RWPE2 (cell line): ENCODE measurements at places on chromosomes 2 and 18.

DNA sequence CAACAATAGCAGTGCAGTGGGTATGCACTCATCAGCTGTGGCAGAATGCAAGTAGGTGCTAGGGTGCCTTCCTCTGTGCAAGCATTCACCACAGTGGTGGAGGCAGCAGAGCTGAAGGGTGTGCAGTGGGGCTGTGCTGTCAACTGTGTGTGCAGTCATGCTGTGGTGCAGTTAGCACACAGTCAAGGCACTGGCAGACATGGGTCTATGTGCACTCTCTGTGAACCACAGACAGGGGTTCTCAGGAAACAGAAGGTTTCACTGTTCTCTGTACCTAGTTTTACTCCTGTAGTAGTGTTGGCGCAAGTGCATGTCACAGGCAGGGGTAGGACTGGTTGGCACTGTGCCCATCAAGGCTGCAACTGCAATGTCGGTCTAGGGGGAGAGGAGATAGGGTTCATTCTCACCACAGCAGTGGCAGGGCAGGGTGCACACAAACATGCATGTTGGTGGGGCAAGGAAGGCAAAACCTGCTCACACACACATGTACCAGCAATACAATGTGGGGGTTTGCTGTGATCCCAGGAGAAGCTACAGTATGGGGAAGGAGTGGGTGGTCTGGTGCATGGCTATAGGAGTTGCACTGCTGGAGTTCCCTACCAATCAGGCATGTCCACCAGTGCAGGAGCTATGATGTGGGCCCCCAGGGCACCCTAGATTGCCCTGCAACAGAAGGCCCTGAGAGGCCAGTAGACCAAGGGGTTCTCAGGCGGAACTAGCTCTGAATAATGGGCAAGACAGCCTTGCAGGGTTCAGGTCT is 242.7 kb upstream of the DDX18 start:
- no peak overlapping the region for H3K4me3 ChIP-seq
- no peaks in the 10 kb centered on the region for H3K36me3 ChIP-seq
- H3K27ac ChIP-seq, result no peak overlapping the region
- H3K4me1 ChIP-seq, result no peaks in the 10 kb centered on the region

DNA sequence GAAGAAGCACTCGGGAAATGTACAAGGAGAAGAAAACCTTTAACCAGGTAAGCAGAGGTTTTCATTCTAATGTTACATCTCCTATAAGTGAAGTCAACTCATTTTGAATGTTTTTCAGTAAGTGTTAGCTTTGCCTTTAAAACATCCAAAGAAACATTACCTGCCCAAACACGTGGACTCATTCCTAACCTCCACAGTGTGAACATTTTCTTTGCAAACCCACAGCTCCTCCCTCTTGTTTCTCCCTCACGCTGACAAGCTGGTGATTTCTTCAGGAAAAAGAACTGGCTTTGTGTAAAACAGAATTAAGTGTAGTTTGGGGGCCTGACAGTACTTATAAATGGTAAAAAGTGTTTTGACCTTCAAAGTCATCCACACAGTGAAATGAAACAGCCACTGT is 72.5 kb downstream of the MTCL1 start:
- H3K27ac ChIP-seq, result no peak overlapping the region
- H3K4me3 ChIP-seq, result no peak overlapping the region
- peaks cover 13% of the 10 kb centered on the region for H3K36me3 ChIP-seq
- no peaks in the 10 kb centered on the region for H3K27me3 ChIP-seq

DNA sequence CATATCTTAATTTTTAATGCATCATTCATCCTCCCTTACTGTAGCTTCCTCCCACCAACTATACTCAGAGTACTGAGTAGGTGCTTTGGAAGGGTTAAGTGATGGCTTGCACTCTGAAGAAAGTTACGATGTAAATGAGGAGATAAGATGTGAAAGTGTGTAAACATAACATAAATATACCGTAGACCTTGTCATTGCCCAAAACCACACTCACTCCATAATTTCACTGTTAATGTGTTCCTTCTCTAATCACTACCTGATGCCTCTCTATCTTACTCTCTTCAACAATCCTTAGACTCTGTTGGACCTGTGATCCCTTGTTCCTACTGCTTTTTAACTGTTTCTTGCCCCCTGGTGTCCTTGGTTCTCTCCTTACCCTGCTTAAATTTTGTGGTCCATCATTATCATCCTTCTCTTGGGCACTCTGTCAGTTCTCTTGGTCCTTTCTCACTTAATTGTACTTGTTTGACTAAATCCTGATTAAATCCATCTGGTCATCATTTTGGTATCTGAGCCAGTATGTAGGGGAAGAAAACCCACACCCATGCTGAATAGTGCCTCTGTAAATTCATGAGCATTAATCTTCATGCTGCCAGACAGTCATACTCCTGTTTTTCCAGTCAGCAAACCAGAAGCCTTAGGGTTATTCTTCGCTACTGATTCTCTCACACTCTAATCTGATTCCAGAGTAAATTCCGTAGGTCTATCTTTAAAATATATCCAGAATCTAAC is 45.0 kb downstream of the PMS1 start:
- no peak overlapping the region for H3K27ac ChIP-seq
- H3K27me3 ChIP-seq, result no peaks in the 10 kb centered on the region
- no peak overlapping the region for H3K4me3 ChIP-seq
- no peak for DNase-seq
- H3K36me3 ChIP-seq, result peaks cover 31% of the 10 kb centered on the region

GRCh38 chr2:227404585-227405271 is 17.0 kb upstream of the SCYGR1 start:
- DNase-seq, result no peak
- H3K36me3 ChIP-seq, result no peaks in the 10 kb centered on the region
- no peak overlapping the region for H3K4me3 ChIP-seq
- H3K27ac ChIP-seq, result no peak overlapping the region
- no peaks in the 10 kb centered on the region for H3K27me3 ChIP-seq

DNA sequence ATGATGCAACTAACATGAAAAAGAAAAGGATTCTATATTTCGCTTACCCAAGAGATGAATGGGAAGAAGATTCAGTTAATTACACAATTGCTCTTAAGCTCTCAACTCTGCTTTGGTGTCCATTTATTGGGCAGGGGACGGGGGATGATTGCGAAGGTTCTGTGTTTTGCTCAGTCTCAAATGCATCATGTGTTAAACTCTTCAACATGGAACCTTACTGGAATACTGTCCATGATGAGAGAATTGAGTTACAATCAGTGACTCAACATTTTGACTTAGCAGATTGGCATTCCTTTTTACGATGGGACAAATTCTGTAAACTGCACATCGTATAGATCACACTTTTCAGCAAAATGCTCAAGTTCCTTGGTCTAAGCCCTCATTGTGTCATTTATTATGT is 135.6 kb downstream of the RBMS1 start:
- no peaks in the 10 kb centered on the region for H3K27me3 ChIP-seq
- peaks cover 40% of the 10 kb centered on the region for H3K4me1 ChIP-seq
- H3K27ac ChIP-seq, result peak overlapping the region; percentile 86
- DNase-seq, result no peak

DNA sequence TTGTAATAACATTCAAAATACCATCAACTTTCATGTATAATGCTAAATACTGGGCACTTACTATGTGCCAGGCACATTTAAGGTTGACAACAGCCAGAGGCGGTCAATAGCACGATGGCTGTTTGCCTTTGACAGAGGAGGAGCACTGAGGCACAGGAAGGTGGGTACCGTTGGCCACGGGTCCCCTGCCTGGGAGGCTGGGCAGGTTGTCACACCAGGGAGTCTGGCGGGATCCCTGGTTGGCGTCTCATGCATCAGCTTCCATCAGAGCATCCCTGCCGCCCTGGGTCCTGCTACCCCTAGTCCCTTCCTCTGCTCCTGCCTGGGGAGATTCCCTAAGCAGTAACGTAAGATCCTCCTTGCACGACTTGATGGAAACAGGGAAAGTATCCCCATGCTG is 19.4 kb downstream of the ALLC start:
- H3K27me3 ChIP-seq, result no peaks in the 10 kb centered on the region
- no peak overlapping the region for H3K27ac ChIP-seq
- H3K4me3 ChIP-seq, result no peak overlapping the region
- H3K36me3 ChIP-seq, result no peaks in the 10 kb centered on the region
- H3K4me1 ChIP-seq, result no peaks in the 10 kb centered on the region

- H3K27ac ChIP-seq, result peak overlapping the region; percentile 73
- DNase-seq, result peak; percentile 75
- peaks cover 19% of the 10 kb centered on the region for H3K4me1 ChIP-seq
- H3K4me3 ChIP-seq, result peak overlapping the region; percentile 78
- H3K27me3 ChIP-seq, result no peaks in the 10 kb centered on the region
Observed at GRCh38 chr18:2570772-2571199, 519 bp downstream of the METTL4 start.

- no peak overlapping the region for H3K4me3 ChIP-seq
- H3K27ac ChIP-seq, result no peak overlapping the region
- DNase-seq, result no peak
- no peaks in the 10 kb centered on the region for H3K4me1 ChIP-seq
- H3K36me3 ChIP-seq, result no peaks in the 10 kb centered on the region
- H3K27me3 ChIP-seq, result no peaks in the 10 kb centered on the region
Observed at GRCh38 chr2:226554701-226555100, 244.9 kb downstream of the IRS1 start.

- no peak for DNase-seq
- H3K36me3 ChIP-seq, result no peaks in the 10 kb centered on the region
- no peak overlapping the region for H3K27ac ChIP-seq
- no peaks in the 10 kb centered on the region for H3K4me1 ChIP-seq
- no peaks in the 10 kb centered on the region for H3K27me3 ChIP-seq
- H3K4me3 ChIP-seq, result no peak overlapping the region
Observed at GRCh38 chr2:8363161-8363560, 318.7 kb upstream of the ID2 start.

DNA sequence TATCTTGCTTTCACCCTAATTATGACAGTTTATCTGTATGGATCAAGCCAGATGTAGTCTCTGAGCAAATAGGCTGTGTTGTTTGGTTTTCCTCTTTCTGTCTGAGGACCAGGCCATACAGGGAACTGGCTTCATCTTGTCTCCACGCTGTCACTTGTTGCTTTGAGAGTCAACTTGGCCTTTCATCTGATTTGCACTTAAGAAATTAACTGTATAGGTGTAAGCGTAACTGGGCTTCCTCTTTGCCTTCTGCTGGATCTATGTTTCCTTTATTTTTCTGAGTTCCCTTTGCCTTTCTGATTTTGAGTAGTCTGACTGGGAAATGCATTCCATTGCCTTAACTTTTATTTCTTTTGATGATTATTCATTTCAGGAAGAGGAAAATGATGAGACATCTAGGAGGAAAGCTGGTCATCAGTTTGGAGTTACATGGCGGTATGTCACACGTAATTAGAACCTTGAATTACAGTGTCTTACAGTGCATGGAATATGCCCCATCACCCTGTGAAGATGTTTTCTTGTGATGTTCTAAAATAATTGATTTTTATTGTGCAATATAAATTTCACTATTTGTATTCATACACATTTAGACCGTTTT is 17.4 kb downstream of the PTCD3 start:
- H3K4me1 ChIP-seq, result no peaks in the 10 kb centered on the region
- DNase-seq, result no peak
- peaks cover 97% of the 10 kb centered on the region for H3K36me3 ChIP-seq

DNA sequence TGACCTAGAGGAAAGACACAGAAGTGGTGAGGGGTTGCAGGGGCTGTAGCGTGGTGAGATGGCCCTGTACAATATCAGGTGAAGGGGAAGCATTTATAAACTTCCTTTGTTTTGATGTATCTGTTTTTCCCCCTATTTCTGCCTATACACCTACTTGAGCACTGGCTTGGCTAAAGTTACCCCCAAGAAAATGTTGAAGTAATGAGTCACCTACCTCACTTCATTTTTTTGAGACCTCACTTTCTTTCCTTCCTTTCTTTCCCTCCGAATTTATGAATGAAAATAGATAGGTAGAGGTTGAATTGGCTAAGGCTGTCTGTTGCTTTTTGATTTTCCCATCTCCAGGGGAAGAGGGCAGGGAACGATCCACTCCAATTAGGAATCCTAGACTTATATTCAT is 231.1 kb upstream of the EPAS1 start:
- H3K4me3 ChIP-seq, result no peak overlapping the region
- H3K4me1 ChIP-seq, result peaks cover 29% of the 10 kb centered on the region
- no peaks in the 10 kb centered on the region for H3K27me3 ChIP-seq
- H3K36me3 ChIP-seq, result no peaks in the 10 kb centered on the region
- DNase-seq, result no peak

GRCh38 chr2:100412466-100412865 is 5.0 kb downstream of the CHST10 start:
- no peaks in the 10 kb centered on the region for H3K27me3 ChIP-seq
- no peak overlapping the region for H3K4me3 ChIP-seq
- H3K36me3 ChIP-seq, result no peaks in the 10 kb centered on the region
- peaks cover 3% of the 10 kb centered on the region for H3K4me1 ChIP-seq
- no peak overlapping the region for H3K27ac ChIP-seq

- H3K27ac ChIP-seq, result peak overlapping the region; percentile 42
- no peaks in the 10 kb centered on the region for H3K27me3 ChIP-seq
- peaks cover 12% of the 10 kb centered on the region for H3K4me1 ChIP-seq
- DNase-seq, result no peak
Observed at GRCh38 chr18:415617-416612, 84.6 kb downstream of the COLEC12 start.

GRCh38 chr2:237733677-237734300 is 64.8 kb upstream of the RBM44 start:
- H3K27ac ChIP-seq, result no peak overlapping the region
- peaks cover 53% of the 10 kb centered on the region for H3K36me3 ChIP-seq
- H3K27me3 ChIP-seq, result no peaks in the 10 kb centered on the region
- no peak for DNase-seq
- H3K4me3 ChIP-seq, result no peak overlapping the region
- peaks cover 24% of the 10 kb centered on the region for H3K4me1 ChIP-seq

DNA sequence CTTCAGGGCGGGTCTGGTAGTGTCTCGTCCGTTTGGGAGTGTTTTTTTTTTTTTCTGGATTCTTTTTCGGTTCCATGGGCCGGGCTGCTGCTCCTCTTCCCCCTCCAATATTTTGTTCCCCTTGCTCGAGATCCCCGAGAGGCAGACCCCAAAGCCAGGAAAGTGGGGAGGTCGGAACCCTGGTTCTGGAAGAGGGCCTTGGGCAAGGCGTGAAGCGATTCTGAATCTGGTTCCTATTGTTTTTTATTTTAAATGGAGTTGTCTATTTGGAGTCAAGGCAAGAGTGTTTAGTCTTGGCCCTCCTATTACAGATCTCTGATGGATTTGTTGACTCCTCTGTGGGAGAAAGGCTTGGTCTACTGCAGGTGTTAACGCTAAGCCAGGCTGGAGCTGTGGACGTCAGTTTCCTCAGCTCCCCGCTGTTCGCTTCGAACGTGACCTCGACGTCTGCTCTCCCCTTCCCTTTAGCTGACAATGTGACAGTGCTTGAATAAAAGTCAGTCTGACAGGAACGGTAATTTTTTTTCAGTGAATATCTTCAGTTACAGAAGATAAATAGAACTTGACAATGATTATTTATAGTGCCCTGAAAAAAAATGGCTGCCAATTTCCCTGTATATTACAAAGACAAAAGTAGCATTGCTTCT is 683 bp upstream of the DNAJC27 start:
- H3K27ac ChIP-seq, result peak overlapping the region; percentile 60
- H3K27me3 ChIP-seq, result no peaks in the 10 kb centered on the region
- no peaks in the 10 kb centered on the region for H3K4me1 ChIP-seq
- H3K4me3 ChIP-seq, result peak overlapping the region; percentile 60
- no peaks in the 10 kb centered on the region for H3K36me3 ChIP-seq
- no peak for DNase-seq
